ENCODE measurements at places on chromosomes 7 and 10.

DNA sequence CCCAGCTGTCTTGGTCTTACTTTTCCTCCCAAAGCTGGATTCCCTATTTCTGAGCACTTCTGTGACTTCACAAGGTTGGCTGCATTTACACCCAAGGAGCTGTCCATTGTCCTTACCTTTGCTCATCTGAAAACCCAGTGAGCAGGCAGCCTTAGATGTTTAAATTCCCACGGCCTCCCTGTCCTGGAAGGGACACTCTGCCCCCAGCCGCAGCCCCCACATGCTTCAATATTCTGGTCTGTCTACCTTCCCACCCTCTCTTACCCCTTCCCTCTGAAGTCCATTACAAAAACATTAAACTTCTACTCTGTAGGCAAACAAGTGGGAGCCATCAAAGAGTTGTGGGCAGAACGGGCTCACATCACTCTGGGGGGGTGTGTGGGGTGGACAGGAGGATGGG lies 73.8 kb upstream of the EFCAB10 start:
- no peak for DNase-seq

DNA sequence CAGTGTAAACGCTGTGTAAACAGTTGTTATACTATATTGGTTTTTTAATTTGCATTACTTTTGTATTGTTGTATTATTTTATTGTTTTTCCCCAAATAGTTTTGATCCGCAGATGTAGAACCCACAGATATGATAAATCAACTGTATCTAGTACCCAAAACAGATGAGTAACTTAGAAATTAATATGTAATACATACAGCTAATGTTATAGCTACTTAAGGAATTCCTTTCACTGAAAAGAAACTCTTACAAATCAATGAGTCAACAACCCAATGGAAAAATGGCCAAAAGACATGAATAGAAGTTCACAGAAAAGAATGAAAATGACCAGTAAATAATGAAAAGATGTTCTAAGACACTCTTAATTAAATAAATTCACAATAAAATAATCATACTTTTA lies 32.3 kb upstream of the ARL4A start:
- no peak for DNase-seq

DNA sequence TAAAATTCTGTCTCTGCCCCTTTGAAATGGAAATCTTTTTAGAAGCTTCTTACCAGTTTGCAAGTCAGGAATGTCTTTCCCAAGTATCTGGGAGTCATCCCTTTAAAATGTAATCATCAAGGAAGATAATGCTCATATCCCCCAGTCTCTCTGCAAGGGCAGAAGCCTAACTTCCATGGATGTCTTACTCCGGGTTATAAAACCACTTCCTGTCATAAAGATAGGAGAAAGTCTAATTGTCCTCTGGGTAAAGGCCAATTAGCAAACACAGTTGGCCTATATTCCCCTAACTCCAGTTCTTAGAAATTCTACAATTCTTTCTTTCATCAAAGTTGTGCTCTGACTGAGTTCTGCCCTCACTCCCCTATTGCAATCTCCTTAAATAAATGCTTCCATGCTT lies 1631.5 kb upstream of the LRRTM3 start:
- no peak for DNase-seq

DNA sequence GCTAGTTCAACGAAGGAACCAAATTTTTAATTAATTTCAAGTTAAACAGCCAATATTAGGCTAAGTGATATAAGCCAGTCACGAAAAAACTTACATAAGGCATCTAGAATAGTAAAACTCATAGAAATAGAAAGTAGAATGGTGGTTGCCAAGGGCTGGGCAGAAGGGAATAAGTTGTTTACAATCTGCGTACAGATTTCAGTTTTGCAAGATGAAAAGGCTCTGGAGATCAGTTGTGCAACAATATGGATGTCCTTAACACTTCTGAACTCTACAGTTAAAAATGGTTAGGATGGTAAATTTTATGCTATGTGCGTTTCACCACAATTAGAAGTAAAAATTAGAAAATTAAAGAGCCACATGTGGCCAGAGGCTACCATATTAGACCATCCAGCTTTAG lies 13.3 kb downstream of the SCRN1 start:
- DNase-seq, result no peak

DNA sequence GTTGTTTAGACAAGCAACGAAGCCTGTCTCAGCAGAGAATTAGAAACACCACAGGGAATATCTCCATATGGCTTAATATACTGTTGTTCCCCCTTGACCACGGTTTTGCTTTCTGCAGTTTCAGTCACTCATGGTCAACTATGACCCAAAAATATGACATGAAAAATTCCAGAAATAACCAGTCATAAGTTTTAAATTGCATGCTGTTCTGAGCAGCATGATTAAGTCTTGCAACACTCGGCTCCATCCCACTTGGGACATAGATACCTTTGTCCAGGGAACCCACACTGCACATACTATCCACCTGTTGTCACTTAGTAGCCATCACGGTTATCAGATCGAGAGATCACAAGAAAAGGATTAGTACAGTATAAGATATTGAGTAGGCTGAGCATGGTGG lies 60.7 kb upstream of the FOXK1 start:
- no peak for DNase-seq

GRCh38 chr7:141340991-141341390 lies 210.2 kb upstream of the AGK start:
- DNase-seq, result no peak

GRCh38 chr10:132967540-132967939 lies 25.2 kb upstream of the CFAP46 start:
- DNase-seq, result no peak

DNA sequence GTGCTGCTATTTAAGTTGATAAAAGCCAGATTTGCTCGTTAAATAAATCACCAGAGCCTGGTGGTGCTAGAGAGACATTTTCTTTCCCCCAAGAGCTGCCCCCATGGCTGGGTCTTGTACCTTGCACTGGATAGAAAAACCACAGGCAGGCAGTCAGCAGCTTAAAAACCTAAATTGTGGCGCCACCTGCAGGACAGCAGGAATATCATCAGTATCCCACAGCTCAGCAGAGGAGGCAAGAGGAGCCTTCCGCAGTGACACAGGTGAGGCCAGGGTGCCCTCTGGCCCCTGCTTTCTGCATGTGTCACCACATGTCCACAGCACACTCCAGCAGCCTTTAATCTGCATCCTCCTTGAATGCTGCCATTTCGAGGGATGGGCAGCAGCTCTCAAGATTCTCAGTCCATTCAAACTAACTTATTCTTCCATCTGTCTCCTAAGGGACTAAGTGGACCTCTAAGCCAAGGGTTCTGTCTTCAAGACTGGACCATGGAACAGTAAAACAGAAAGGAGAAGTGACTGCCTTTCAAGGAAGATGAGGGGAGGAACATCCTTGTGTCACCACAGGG lies 4.5 kb upstream of the PLXNA4 start:
- peak; percentile 38 for DNase-seq

DNA sequence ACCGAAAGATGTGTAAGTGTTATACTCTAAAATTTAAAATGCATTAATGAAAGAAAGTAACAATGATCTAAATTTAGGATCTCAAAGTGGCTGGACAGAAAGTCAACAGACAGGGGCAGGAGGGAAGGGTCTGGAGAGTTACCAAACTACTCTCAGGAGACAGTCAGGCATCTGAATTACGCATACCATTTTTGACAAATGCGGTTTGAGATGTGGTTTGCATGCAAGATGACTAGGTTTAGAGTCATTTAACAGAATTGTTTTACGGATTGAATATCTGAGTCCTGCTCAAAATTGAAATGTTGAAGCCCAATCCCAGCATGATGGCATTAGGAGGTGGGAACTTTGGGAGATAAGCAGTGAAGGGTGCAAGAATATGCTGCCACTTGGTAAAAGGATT lies 314.1 kb downstream of the WDR11 start:
- no peak for DNase-seq

DNA sequence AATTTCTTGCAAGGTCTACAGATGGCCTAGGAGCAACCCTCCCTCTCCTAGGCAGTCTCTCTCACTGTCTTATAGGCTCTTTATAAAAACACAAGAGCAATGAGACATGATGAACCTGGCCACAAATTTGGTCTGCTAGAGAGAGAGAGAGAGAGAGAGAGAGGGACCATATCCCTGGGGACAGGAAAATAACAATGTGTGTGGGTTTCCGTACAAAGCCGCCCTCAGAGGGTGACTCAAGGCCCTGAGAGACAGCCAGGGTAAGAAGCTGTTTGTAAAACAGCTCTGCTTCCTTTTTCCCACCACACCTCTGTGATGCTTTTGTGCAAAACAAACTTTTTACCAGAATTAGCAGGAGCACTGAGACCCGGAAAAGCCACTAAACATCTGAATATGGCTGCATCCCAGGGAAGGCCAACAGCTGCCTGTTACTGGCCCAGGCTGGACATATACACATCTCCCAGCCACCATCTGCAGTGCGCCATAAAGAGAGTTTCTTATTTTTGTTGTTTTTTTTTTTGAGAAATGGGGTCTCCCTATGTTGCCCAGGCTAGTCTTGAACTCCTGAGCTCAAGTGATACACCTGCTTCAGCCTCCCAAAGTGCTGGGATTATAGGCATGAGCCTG lies 18.4 kb downstream of the GIMAP5 start:
- DNase-seq, result no peak

- DNase-seq, result no peak
Measured at GRCh38 chr7:158779061-158780000, 50.0 kb downstream of the ESYT2 start.

Data from germinal center (tissue), 1 donor.